ENCODE measurements at places on chromosomes 16 and 17.

DNA sequence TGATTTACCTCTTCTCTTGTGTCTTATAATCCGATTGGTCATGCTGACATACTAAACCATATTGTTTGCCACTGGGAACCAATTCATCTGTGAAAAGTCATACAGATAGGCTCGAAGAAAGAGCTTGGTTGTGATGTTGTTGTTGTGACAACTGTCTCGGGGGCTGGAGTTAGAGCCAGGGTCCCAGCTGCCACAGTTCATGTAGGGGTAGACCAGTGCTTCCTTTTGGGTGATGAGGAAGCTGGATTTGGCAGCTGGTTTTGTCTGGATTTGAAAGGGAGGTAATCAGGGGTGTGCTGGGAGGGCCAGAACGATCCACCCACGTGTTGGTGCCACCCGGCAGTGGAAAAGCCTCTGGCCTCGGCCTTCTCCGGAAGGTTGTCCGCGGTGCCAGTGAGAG is 438.1 kb downstream of the WWOX start:
- no peak for DNase-seq

- no peak for DNase-seq
These were observed 23.6 kb downstream of the RPTOR start for GRCh38 chr17:80568246-80568645.

DNA sequence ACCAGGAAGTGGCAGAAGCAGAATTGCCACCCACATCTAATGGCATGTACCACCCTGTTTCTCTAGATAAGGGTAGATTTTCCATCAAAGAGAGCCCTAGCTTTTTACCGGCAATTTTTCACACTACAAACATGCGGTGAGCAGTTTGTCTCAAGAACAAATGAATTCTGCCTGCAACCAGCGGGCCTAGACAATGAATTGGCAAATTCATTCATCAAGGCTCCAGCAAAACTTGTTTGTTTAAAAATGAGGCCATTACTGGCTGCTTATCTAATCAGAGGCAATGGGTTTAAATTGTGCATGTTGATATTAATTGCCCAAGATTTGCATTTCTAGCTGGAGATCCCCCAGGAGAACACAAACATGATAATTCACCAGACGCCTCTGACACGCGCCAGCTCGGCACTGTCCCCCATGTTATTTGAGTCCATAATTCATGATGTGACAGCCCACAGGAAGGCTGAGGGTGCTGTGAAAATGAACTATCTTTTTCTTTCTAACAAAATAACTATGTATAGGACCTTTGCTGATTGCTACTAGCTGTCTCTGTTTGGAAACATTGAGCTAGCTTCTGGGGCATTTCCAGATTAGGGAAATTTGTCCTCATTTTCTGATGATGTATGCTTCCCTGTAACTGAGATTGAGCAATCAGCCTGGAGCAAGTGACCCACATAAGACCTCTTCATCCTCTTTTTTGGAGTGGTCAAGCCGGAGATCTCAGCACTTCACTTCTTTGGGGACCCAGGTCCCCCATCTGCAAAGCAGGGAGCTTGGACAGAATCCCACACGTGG is 80.8 kb downstream of the CNGB1 start:
- DNase-seq: no peak

GRCh38 chr17:2057175-2057759 is 2.4 kb downstream of the HIC1 start:
- DNase-seq: no peak

GRCh38 chr16:11091021-11091785 is 146.8 kb downstream of the CLEC16A start:
- no peak for DNase-seq

- no peak for DNase-seq
These were observed 45.8 kb downstream of the STAT3 start for GRCh38 chr17:42342242-42343008.

GRCh38 chr17:65931246-65932149 is 260.4 kb downstream of the CEP112 start:
- DNase-seq: no peak

DNA sequence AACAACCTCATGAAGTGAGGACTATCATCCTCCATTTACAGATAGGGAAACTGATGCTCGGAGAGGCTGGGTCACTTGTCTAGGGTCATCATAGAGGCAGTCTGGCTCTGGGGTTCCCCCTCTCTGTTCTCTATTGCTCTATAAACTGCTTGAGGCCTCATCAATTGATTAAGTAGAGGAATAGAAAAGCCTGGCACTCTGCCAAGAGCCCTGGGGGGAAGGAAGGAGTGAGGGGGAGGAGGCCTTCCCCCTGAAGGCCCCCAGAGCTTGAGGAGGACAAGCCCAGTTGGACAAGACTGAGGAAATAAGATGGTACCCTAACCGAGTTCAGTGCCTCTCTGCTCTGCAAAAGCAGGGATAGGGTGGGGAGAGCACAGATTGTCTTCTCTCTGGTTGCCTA is 21.0 kb downstream of the SDK2 start:
- DNase-seq: no peak

GRCh38 chr16:87849419-87850008 is 19.8 kb downstream of the SLC7A5 start:
- DNase-seq: no peak

DNA sequence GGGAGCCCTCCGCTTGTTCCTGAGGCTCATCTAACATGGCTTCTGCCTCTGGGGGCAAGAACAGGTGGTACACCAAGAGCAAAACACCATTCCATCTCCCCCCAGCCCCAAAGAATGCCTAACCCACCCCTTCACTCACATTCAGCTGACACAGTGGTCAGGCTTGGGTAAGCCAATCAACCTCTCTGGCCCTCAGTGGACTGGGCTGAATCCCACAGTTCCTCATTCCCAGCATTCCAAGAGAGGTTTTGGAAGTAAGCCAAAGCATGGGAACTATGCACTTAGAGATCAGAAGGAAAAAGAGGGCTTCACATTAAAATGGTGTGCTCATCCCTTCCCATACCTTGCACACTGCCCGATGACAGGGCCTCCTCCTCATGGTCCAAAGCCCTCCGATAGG is 7.8 kb downstream of the PIGS start:
- DNase-seq: no peak

GRCh38 chr16:14641206-14641605 is 8.5 kb downstream of the BFAR start:
- no peak for DNase-seq

DNA sequence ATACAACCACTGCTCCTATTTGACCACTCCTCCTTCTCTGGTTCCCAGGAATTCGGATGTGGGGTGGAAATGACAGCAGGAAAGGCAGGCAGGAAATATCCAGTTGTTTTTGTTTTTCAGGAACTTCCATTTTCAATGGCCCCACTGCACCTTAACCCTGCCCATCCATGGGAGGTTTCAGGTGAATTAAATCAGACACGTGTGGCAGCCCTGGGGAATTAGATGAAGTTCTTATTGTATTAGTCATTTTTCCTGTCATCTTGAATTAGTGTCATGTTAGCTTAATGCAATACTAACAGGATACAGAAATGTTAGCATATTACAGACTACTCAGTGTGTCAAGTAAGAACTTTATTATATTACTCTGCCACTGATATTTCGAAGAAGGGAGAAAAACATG is 146.4 kb downstream of the CHD9NB start:
- no peak for DNase-seq

All from dorsolateral prefrontal cortex (tissue), 122 donors.